Activated naive CD4-positive, alpha-beta T cell (primary cell): ENCODE measurements at places on chromosomes 1 and 21.

DNA sequence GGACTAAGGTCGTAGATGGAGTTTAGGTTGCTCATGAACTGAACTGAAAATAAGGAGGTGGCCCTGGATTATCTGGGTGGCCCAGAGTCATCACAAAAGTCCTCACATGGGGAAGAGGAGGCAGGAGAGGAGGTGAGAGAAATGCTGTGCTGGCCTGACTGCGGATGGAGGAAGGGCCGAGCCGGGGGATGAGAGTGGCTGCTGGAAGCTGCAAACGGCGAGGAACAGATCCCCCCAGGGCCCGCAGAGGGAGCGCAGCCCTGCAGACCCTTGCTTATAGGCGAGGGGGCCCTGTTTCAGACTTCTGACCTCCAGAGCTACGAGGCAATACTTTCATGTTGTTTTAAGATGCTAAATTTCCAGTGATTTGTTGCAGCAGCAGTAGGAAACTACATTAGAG, 102.7 kb upstream of the C1orf174 start:
- DNase-seq = no peak

GRCh38 chr1:109350655-109351054, 43.8 kb upstream of the MYBPHL start:
- no peak for DNase-seq

DNA sequence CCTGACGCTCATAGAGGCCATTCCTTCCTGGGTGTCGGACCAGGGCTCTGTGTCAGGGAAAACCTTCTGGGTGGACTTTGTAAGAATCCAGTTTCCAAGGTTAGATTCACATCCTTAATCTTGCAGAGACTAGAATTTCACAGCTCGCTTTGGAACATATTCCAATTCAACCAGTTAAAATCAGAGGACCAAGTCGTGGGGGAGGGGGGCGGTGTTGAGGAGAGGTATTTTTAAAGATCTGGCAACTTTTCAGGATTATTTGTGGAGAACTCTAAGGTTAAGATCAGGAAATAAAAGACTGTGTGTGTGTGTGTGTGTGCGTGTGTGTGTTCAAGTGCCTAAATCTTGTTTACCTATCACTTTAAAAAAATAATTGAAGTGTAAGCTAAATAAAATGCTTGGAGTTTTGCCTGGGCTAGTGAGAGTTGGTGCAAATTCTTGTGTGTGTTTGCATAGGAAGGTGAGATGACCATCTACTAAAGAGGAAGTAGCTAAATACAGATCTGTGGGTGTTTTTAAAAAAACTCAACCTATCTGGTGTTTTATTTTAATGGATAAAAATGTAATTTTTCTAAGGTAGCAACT, 21.8 kb downstream of the TENT5C start:
- DNase-seq = no peak

- no peak for DNase-seq
Measured at GRCh38 chr1:29381426-29381825, 145.1 kb downstream of the PTPRU start.

DNA sequence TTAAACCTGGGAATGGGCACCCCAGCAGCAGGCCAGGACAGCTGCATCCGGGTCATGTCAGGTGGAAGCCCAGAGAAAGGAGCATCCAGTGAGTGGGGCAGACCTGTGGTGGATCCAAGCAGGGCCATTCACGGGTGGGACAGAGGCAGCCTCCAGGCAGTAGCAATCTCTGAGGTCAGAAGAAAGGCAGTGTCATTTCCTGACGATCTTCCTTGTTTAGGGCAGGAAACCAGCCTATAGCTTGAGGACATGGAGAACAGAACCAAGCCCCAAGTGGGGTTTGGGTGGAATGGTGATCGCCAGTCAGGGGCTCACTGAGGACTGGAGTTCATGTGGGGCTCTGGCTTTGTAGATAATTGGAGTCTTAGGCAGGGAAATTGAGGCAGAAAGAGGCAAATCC, 209.4 kb downstream of the HIVEP3 start:
- DNase-seq = no peak

DNA sequence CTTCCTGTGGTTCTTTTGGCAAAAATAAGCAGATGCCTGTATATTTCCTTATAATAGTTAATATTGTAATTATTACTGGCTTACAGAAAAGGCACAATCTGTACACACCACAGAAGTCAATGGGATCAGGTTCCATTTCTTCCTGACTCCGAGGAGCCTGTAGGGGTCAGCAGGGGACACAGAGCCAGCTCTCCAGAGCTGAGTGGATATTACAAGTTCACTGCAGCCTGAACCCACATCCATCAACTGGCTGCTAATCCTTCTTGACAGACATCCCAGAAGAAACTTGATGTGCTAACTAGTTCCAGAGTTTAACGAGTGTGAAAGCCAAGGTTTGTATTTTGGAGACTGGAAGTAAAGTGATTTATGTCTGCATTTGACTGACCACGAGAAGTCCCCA, 203.8 kb downstream of the LMX1A start:
- no peak for DNase-seq

DNA sequence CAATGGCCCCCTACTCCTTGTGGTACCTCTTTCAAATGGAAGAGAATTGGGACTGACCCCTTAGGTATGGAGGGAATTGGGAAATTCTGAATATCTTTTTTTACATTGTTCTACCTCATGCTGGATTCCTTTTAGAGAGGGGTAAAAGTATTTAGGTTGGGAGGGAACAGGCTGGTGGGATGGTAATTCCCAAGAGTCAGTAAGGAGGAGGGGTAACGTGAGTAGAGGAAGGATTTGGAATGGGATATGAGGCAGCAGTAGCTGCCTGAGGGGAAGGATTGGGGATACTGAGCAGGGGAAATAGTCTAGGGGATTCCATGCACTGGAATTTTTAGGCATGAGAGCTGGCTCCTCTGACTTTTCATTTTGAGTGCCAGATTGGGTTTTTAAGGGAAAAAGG, 3.8 kb upstream of the AADACL3 start:
- no peak for DNase-seq

- DNase-seq = no peak
Measured at GRCh38 chr1:22619798-22620197, 16.6 kb upstream of the C1QA start.

GRCh38 chr1:236172041-236172579, 29.8 kb downstream of the GPR137B start:
- DNase-seq = no peak

DNA sequence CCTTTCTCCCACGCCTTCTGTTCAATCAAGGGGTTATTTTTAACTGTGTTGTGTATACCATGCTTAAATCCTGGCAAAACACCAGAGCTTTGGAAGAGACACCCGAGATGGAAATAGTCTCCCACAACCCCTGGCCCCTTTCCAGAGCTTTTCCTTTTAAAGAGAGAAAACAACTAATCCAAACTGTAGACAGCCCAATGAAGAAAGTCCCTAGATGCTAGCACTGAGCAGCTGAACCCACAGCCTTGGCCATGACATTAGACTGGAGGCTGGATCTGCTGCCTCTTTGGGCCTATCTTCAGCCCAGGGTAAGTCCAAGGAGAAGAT, 64.9 kb upstream of the ARTN start:
- no peak for DNase-seq

DNA sequence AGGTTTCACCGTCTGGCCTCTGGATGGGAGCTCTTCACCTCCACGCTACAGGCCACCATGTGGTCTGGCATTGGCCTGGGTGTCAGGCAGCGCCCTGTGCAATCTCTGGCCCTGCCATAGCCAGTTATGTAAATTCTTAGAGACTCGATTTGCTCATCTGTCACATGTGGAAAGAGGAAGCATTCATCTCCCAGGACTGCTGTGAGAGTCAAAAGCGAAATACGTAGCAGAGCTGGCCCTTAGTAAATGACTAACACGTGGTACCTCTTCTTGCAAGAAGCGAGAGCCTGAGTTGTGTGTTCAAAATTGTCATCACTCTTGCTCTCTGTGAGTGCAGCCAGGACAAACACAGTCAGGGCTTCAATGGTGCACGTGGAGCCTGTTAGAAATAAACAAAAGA, 159.0 kb upstream of the BACE2 start:
- DNase-seq = no peak

- DNase-seq = no peak
Measured at GRCh38 chr21:46284077-46284644, 1.2 kb downstream of the MCM3AP start.
